Cerebellum (tissue), 4 donors: ENCODE measurements at places on chromosomes 2 and 18. TPM values are rescaled to one million over a fixed set of nuclear protein-coding genes. Genes with fewer than 3 reads are reported as not detected.

- no peak for DNase-seq
Measured at GRCh38 chr2:232919141-232919540, 49.1 kb downstream of the SNORC start.

- no peak for DNase-seq
Measured at GRCh38 chr2:190068764-190069163, 6.2 kb upstream of the MSTN start.

DNA sequence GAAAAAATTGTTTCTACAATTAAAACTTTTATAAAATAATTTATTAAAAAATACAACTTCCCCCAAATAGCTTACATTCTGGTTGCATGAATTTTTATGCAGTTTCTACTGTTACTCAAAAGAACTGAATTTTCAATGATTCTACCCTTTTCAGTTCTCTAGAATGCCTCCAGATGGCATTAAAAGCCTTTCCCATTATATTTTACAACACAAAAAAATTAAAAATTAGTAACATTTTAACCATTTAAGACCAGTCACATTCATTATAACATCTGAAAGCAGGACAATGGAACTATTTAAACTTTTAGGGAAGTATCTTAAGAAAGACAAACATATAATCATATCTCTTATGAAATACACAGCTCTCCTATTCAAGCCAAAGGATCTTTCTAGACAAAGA, 236.0 kb upstream of the REV1 start:
- peak; percentile 21 for DNase-seq

Gene UGT1A10
- not detected for total RNA-seq

- no peak for DNase-seq
Measured at GRCh38 chr2:1659951-1660565, 84.3 kb downstream of the PXDN start.

DNA sequence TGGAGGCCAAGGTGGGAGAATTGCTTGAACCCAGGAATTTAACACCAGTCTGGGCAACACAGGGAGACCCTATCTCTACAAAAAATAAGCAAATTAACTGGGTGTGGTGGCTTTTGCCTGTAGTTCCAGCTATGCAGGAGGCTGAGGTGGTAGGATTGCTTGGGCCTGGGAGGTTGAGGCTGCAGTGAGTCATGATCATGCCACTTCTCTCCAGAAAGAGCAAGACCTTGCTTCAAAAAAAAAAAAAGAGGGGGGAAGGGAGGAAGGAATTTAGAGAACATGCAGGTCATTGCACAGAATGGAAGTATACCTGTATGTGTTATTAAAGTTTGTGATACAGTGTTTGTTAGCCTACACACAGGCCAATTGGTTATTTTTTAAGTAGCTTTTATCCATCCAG, 25.8 kb downstream of the PKP4 start:
- no peak for DNase-seq

DNA sequence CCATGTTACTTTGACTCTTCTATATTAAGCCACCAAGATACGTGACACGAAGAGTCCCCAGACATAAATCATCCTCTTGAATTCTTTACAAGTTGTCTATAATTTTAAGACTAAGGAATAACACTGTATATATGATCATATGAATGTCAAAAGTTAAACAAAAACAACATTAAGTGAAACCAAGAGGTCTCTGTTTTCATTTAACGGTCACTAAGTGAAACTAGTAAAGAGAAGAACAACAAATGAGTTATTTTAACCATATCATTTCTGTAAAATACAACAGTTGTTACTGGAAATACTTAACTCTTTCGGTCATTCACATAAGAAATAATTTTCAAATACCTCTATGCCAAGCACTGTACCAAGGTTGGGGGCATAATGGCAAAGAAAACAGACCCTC, 45.7 kb upstream of the STK17B start:
- no peak for DNase-seq

DNA sequence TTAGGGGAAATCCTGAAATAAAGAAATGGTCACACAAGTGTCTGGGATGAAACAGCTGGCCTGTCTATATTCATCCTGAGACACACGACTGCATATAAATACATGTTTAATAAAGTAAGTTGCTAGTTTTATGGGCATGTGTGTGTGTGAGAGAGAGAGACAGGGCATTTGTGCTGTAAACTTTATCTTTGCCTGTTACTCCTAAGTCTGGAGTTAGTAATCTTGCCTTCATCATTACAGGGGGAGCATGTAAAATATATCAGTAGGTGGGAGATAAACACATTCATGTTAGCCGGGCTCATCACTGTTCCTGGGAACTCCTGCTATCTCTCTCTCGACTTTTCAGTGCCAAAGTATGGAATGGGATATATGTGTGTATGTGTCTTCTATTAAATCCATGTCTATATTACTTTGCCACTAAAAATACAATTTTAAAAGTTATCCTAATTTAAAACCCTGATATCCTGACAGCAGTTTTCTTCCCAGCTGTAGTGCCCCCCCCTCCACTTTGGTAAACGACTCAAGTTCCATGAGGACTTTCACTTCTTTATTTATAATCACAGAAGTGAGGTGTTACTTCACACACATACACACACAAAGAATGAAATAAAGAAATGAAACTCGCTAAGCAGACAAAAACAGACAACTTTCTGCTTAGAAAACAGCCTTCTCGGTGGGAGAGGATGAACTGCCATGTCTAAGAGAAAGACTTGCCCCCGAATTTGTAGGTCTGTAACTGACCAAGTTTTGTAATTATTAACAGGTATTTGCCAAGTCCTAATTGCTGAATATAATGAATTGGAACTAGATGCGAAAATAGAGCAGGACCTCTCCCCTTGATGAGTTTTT, 947 bp downstream of the ZEB2 start:
- DNase-seq, result no peak

DNA sequence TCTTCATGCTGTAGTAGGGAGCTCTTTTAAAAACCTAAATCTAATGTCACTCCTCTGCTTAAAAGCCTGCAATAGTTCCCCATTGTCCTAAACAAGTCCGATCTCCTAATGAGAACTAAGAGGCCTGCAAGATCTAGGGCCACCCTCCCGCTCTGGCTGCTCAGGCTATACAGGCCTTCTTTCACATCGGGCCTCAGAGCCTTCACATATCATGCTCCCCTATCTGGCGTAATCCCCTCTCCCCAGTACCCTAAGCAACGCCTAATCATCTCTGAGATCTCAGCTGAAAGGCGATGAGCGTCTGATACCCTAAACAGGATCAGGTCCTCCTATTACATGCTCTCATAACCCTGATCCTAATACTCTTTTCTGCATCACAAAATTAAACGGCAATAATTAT, 1.9 kb downstream of the MAP4K3 start:
- no peak for DNase-seq

DNA sequence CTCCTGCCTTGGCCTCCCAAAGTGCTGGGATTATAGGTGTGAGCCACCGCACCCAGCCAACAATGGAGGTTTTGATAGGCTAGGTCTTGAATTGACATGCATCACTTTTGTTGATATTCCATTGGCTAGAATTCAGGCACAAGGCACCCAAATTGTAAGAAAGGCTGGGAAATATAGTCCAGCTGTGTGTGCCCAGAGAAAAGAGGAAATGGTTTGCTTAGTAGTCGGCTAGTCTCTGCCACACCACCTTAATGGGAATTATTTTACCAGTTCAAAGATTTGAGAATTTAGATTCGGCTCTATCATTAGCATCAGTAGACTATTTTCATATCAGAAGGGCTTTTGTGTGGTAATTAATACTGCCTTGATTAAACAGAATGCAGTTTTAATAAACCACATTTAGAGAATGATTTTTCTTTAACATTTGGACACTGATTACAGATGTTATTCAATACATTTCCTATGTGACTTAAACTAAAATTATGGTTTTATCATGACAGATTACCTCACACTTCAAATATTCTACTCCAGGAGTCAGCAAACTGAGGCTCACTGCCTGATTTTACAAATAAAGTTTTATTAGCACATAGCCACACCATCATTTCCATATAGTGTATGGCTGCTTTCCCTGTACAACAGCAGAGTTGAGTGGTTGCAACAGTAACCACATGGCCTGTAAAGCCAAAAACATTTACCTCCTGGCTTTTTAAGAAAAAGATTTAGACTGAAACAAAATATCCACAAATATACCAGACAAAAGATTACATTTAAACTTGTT, 27.4 kb downstream of the DBI start:
- DNase-seq, result no peak
